Astrocyte (in vitro differentiated cells and primary cell): ENCODE measurements at places on chromosomes 12 and 14.

DNA sequence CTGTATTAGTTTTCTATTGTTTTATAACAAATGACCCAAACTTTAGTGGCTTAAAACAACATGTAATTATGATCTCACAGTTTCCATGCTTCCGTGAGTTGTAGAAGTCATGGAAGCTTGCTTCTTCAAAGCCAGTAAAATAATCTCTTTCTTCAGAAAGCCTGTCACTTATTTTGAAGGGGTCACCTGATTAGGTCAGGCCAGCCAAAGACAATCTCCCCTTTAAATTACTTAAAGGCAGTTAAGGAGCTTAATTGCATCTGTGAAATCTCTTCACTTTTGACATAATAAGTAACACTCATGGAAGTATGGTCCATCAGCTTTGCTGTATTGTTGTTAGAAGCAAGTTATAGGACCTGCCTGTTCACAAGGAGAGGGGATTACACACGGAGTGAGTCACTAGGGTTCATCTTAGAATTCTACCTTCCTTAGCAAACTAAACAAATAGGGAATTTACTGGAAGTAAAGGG, 89.8 kb downstream of the FAR2 start:
- DNase-seq: peak; percentile 52

DNA sequence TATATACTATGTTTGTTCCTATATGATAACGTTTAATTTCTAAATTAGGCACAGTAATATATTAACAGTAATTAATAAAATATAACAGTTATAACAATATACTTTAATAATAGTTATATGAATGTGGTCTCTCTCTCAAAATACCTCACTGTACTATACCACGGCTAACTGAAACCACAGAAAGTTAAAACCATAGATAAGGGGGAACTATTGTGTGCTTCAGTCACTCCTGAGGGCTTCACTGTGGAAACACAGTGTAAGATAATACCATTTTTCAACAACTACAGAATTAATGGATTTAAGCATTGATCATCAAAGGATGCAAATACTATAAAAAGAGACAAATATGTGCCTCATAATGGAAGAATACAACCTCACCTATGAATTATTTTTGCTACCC, 266.4 kb upstream of the RGS6 start:
- DNase-seq: peak; percentile 54

DNA sequence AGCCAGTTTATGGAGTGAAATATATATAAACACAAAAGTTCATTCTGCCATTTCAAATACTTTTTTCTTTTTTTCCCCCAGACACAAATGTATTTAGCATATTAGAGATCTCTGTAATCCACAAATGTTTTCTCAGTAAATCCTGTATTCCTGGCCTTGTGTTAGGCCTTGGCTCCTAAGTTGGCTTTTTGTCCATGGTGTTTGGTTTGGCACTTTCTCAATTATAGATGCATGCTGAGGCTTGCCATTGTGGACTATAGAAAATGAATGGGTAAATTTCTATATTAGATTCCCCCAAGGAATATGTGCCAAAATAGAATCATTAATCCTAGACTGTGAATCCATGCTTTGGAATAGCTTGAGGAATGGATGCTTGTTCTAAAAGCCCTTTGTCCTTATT, 17.0 kb downstream of the RIC8B start:
- DNase-seq: no peak

GRCh38 chr12:6273541-6274230, 36.8 kb upstream of the PLEKHG6 start:
- no peak for DNase-seq

DNA sequence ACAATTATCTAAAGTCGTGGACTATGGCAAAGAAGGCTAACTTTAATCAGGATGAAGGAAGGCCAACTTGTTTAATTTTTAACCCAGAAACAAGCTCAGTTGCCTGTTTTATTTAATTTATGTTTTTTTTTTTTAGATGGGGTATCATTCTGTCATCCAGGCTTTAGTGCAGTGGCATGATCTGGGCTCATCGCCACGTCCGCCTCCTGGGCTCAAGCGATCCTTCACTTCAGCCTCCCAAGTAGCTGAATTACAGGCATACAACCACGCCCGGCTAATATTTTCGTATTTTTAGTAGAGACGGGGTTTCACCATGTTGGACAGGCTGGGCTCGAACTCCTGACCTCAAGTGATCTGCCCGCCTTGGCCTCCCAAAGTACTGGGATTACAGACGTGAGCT, 19.7 kb downstream of the NUDT4 start:
- DNase-seq: no peak

- no peak for DNase-seq
These were observed 11.6 kb upstream of the SRSF9 start for GRCh38 chr12:120481022-120481767.

DNA sequence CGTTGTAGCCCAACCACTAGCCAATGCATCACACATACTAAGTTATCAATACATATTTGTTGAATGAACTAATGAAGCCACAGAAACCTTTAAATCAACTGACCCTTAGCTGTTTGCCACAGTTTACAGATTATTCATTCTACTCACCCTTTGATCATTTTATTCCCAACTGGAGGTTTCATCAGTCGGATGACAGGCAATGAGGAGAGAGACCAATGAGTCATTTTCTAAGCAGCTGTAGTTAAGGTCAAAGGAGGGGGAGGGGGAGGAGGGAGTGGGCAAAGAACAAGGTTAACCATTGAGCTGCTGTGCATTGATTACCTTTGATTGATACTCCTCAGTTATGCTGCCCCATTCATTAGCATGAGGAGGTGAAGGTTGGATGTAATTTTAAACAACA, 469.5 kb downstream of the VRK1 start:
- DNase-seq: peak; percentile 95

- DNase-seq: peak; percentile 17
These were observed 266.3 kb upstream of the DIO2 start for GRCh38 chr14:80477388-80478160.

DNA sequence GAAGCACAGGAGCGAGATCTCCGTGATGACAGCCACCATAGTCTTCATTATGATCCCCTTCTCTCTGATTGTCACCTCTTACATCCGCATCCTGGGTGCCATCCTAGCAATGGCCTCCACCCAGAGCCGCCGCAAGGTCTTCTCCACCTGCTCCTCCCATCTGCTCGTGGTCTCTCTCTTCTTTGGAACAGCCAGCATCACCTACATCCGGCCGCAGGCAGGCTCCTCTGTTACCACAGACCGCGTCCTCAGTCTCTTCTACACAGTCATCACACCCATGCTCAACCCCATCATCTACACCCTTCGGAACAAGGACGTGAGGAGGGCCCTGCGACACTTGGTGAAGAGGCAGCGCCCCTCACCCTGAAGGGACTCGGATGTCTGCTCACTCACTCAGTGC, 775 bp downstream of the OR10P1 start:
- DNase-seq: no peak
